ENCODE measurements at places on chromosomes 2 and 18. TPM values are rescaled to one million over a fixed set of nuclear protein-coding genes. Genes with fewer than 3 reads are reported as not detected.

ANO7 gene
- 1.00 TPM for total RNA-seq

UGGT1 gene
- total RNA-seq: 52.3 TPM

WNT10A gene
- not detected for total RNA-seq

CDCA7 gene
- 3.9 TPM for total RNA-seq

ELAC1 gene
- total RNA-seq: 4.2 TPM

UGT1A8 gene
- not detected for total RNA-seq

POTEC gene
- total RNA-seq: not detected

RIT2 gene
- not detected for total RNA-seq

HOXD9 gene
- 0.12 TPM for total RNA-seq

DCDC2C gene
- not detected for total RNA-seq

C2orf66 gene
- 0.56 TPM for total RNA-seq

MEIS1 gene
- total RNA-seq: 8.1 TPM

MALL gene
- 41.5 TPM for total RNA-seq

DSC1 gene
- not detected for total RNA-seq

LRP1B gene
- 0.49 TPM for total RNA-seq

NRP2 gene
- 8.2 TPM for total RNA-seq
